ENCODE measurements at places on chromosomes 4 and X. TPM values are rescaled to one million over a fixed set of nuclear protein-coding genes. Genes with fewer than 3 reads are reported as not detected.

The FAT4 gene
- total RNA-seq = not detected

The BMP3 gene
- not detected for total RNA-seq

The DIPK2B gene
- not detected for total RNA-seq

The TMEM156 gene
- 9.4 TPM for total RNA-seq

The PCDH19 gene
- not detected for total RNA-seq

The WNK3 gene
- total RNA-seq = not detected

The MXD4 gene
- 178 TPM for total RNA-seq

The PYURF gene
- 27.6 TPM for total RNA-seq

The RPS6KA6 gene
- not detected for total RNA-seq

The OPN1MW2 gene
- not detected for total RNA-seq

The TENM3 gene
- not detected for total RNA-seq

The CT47B1 gene
- total RNA-seq = not detected

The FTHL17 gene
- not detected for total RNA-seq

The IGSF1 gene
- total RNA-seq = not detected

The F11 gene
- not detected for total RNA-seq

The SMIM10L2A gene
- total RNA-seq = 1.4 TPM

The SSX2 gene
- not detected for total RNA-seq

The MYOZ2 gene
- total RNA-seq = not detected

The POU3F4 gene
- not detected for total RNA-seq

The SPACA5 gene
- total RNA-seq = not detected

The ARSJ gene
- total RNA-seq = not detected

The ABCE1 gene
- total RNA-seq = 68.8 TPM

The ARHGAP24 gene
- 0.76 TPM for total RNA-seq

The HPGD gene
- total RNA-seq = 6.1 TPM

The CPZ gene
- not detected for total RNA-seq

The NIPAL1 gene
- 0.64 TPM for total RNA-seq

The ARHGAP36 gene
- total RNA-seq = not detected

The ARMCX1 gene
- total RNA-seq = 1.4 TPM

The GRIA3 gene
- not detected for total RNA-seq

The TMPRSS11F gene
- not detected for total RNA-seq

The VBP1 gene
- 10.9 TPM for total RNA-seq

The GALNTL6 gene
- total RNA-seq = not detected

The SMIM31 gene
- total RNA-seq = not detected

The TRIM75 gene
- not detected for total RNA-seq

The YTHDC1 gene
- total RNA-seq = 392 TPM

The OTC gene
- not detected for total RNA-seq

The PCDH18 gene
- total RNA-seq = not detected

The PDLIM3 gene
- not detected for total RNA-seq

The CXCL11 gene
- not detected for total RNA-seq

The ZCCHC18 gene
- total RNA-seq = 5.9 TPM

The SLBP gene
- 61.2 TPM for total RNA-seq

The TMSB15A gene
- total RNA-seq = not detected

The FGFBP2 gene
- 9.9 TPM for total RNA-seq

The ZAR1 gene
- not detected for total RNA-seq

The S100G gene
- total RNA-seq = not detected

The GDPD2 gene
- not detected for total RNA-seq

The ZFX gene
- 54.5 TPM for total RNA-seq

The LRP2BP gene
- total RNA-seq = 3.0 TPM

The CT45A5 gene
- total RNA-seq = not detected

The BBS12 gene
- total RNA-seq = 0.56 TPM
